Pancreas (tissue), 10 donors: ENCODE measurements at places on chromosomes 5 and 9. TPM values are rescaled to one million over a fixed set of nuclear protein-coding genes. Genes with fewer than 3 reads are reported as not detected.

The CAVIN4 gene
- total RNA-seq = 0.06 TPM

The IL5 gene
- not detected for total RNA-seq

GRCh38 chr9:72254901-72255545 is 105.8 kb downstream of the GDA start:
- H3K4me1 ChIP-seq = no peaks in the 10 kb centered on the region
- H3K27me3 ChIP-seq = no peaks in the 10 kb centered on the region
- H3K27ac ChIP-seq = no peak overlapping the region
- DNase-seq = no peak
- H3K4me3 ChIP-seq = no peak overlapping the region

GRCh38 chr5:151663617-151664293 is 23.0 kb downstream of the SPARC start:
- no peak for DNase-seq
- H3K4me1 ChIP-seq = no peaks in the 10 kb centered on the region
- H3K27ac ChIP-seq = peak overlapping the region; percentile 8
- H3K27me3 ChIP-seq = peaks cover 6% of the 10 kb centered on the region

The PCDHGA6 gene
- 2.2 TPM for total RNA-seq
